ENCODE measurements at places on chromosomes 1 and 21.

- DNase-seq, result no peak
These were observed 64.9 kb upstream of the KRTAP19-8 start for GRCh38 chr21:31103163-31103562.

DNA sequence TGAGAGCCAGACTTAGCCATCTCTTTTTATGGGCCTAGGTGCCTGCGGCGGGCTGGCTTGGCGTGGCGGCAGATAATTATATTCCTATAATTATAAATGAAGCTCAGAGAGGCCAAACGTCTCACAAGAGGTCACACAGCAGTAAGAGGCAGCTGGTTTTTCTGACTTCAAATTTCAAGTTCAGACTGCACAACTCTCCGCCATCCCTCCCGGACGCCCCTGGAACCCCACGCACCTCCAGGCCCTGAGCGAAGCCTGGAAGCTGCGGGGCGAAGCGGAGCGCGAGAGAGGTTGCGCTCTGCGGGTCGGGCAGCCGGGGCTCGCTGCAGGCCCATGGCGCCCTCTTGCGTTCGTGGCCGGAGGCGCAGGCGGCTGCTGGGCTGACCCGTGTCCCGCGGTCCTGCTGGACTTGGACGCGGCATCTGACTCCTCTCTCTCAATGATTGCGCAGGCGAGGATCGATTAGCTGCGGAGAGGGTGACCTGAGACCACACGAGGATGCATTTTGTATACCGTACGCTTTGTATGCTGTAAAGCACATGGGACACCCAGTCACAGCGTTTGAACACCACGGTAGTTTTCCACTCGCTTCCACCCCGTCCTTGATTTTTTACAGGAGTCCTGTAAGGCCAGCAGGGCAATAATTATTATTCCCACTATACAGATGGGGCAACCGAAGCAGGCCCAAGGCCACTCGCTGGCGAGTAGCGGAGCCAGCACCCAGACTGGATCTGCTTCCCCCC, 272.7 kb downstream of the FOXD2 start:
- peak; percentile 52 for DNase-seq

GRCh38 chr21:45079351-45079750, 5.0 kb downstream of the ADARB1 start:
- DNase-seq, result no peak

- DNase-seq, result no peak
These were observed 79.3 kb upstream of the B3GALT2 start for GRCh38 chr1:193265716-193266115.

DNA sequence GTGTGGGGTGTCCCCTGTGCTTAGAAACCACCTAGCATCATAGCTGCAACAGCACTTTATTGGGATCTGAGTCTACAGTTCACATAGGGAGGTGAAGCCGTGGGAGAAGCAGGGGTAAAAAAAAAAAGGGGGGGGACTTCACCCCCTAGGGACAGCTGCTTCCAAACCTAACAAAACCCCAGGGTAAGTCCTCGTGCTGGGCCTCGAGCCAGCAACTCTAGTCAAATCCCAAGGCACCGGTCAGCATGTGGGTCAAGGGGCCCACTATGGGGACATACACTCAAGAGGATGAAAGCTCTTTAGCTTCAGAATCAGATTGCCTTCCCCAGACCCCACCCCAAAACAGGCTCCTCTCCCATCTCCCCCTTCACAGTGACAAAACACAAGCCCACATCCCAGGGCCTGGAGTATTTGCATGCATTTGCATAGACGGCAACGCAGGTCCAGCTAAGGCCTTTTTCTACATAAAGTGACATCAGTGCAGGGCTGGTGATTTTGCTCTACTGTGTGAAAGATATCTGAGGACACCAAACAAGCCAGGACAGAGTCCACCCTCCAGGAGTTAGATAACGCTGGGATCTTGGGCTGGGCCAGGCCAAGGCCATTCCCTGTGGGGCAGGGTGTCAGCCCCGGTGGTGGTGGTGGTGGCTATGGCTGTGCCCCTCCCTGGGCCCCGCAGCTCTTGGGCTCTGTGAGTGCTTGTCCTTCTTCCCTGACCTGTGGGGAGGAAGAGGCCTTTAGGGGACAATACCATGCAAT, 8.1 kb upstream of the PMVK start:
- no peak for DNase-seq

DNA sequence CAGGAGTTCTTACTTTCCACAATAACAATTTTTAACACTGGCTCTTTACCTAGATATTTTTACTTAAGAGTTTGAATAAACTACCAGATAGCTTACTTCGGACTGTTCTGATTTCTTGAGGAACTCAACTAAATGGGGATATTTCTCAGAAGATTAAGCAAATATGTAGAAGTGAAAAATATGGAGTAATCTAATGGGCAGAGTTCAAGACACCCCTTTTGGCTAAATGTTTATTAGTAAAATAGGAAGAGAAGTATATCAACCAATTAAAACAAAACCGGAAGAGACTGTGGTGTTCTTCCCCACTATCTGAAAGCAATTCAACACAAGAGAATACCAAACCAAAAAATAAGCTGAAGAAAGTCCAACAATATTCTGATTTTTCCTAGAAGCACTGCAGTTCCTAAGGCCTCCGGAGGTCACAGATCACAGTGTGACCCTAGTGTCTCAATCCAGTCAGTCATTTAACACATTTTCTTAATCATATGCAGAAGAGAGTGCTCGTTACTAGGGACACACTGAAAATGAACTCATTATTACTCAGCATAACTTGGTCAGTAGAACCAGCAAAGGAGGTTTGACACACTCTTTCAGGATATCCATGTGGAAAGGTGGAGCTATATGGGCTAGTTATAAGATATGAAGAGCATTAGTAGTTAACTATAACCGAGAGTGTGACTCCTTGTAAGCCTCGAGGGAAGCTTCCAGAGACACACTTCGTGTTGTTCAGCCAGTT, 5.2 kb downstream of the SIPA1L2 start:
- DNase-seq, result no peak

DNA sequence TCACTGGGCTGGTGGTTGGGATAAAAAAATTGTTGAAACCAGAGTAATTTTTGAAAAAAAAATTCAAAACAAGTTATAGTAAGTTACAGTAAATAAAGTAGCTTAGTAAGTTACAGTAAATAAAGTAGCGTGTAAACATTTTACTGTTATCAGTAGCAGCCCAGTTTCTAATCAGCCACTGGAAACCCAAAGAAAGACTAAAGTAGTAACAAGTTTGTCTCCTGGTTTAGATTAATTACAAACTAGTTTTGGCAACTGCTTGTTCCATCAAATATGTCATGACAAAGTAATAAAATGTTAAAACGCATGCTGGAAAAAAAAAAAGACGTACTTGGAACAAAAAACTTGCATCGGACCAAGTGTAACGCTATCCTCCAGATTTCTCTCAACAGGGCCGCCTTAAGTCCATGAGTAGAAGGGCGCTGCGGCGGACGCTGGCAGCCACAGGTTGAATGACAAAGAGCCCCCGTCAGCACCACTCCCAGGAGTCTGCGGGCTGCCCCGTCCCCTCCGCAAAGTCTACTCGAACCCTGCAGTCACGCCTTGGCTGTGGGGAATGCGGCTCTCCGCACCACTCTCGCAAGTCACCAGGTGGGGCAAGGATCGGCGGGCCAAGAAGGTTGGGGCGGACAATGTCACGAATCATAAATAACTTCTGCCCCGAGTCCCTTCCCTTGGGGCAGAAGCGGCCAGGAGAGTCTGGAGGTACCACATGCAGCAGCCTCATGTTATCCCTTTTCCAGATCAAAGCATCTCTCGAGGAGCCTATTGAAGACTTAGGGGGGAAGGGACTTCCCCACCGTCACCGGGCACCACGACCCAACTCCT, 837 bp downstream of the SLC16A1 start:
- peak; percentile 65 for DNase-seq

DNA sequence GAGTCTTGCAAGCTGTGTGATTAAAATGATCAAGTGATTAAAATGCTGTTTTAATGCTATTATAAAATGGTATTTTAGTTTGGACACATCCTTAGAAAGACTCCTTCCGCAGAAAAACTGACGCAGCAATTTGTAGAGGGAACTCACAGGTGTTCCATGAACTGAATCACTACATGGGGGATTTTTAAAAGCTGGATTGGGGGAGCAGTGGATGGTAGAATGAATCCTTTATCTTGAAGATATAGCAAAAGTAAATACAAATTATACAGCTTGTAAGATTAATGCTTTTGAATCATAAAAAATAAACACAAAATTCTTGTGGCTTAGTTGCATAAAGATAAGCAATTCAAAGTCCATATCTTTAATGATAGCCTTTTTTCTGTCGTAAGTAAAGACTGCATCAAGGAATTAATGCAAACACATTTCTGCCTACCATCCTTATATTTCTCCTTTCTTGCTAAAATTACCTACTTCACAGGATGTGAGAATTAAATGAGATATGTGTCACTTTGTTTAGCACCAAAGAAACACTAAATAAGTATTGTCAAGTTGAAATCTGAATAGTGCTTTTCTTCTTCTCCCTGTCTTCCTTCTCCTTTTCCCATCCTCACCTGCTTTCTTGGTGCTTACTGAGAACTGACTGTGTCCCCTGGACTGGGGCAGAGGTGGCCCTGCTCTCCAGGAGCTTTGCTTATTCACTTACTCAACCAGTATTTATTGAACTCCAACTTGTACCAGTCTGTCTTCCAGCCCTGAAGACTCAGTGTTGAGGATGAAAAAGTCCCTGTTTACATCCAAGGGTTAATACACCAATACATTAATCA, 61.5 kb upstream of the F3 start:
- no peak for DNase-seq

DNA sequence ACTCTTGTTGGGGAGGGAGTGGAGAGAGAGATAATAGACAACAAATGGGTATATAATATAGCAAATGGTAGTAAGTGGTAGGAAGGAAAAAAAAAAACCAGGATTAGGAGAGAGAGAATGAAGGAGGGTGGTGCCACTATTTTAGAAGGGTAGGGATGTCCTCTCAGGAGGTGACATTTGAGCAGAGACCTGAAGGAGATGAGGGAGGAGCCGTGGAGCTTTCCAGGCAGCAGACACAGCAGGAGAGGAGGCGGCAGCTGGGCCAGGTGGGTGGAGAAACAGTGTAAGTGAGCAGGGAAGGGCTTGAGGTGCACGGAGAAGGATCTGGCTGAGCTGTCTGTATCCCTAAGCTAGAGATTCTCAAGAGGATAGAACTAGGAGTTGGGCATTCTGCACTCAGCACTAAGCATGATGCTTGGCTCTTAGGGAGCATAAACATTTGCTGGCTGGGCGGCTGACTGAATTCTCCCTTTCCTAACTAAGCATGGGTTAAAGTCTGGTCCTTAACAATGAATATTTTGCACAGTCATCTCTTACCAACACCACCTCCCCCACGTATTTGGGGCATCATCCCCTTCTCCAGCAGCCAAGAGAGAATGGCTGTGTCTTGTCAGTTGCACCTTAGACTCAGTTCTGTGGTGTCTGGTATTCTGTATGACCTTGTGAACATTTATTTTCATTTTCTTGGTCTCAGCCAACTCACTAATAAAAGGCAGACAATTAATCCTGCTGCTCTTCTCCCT, 27.6 kb upstream of the SARS1 start:
- no peak for DNase-seq

DNA sequence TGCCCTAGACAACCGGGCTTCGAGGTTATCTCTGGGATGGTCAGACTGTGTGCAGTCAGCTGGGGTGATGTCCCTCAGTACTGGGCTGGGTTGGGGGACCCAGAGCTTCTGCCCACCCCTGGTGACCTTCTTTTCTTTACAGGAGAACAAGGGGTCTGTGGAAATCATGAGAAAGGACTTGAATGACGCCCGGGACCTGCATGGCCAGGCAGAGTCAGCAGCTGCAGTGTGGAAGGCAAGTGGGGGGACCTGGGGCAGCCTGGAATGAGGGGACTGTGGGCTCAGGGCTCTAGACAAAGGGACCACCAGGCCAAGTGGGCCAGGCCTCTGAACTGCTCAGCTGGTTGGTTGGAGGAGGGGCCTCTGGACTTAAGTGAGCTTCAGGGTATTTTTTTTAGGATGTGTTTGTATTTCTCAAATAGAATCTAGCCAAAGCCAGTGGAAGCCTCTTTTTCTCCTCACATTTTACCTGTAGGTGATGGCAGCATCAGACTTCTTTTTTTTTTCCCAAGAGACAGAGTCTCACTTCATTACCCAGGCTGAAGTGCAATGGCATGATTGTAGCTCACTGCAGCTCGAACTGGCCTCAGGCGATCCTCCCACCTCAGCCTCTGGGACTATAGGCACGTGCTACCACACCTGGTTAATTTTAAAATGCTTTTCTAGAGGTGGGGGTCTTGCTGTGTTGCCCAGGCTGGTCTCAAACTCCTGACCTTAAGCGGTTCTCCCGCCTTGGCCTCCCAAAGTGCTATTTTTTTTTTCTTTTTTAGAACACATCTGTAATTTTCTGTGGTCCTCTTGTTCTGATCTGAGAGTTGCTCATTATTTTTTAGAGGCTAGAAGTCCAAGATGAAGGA, 1.9 kb downstream of the RNF187 start:
- no peak for DNase-seq

DNA sequence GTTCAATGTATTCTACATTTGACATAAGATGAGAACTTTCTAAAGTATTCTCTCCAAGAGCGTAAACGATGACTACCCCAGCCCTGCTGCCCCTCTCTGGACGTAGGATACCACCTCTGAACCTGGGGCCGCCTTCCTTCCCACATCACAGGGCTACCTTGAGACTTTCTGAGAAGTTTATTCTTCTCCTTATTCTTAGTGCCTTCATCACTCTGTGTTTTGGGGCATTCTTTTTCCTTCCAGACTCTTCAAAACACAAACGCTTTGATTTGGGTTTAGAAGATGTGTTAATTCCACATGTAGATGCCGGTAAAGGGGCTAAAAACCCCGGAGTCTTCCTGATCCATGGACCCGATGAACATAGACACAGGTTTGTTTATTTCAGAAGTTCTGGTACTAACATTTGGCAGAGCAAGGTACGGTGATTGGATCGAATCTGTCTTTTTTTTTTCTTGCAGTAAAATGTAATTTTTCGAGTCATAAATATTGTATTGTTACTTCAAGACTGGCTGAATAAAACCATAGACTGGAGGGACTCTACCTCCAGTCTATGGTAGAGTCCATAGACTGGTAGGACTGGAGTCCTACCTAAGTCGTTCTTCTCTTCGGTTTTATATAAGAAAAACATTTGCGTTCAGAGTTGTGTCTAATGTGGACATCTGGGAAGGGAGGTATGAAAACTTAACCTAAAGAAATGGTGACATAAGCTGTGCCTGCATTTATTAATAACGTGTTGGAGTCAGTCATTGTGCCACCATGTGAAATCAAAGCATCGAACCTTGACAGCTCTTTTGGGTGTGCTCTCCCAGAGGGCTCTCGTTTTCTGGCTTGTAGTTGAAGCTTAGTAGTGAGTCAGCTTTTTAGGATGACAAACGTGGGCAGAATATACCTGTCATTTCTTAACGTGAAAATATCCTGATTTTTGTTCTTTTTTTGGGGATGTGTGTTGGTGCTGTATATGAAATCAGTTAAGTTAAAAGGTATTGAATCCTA, 1.2 kb downstream of the MAN1A2 start:
- peak; percentile 54 for DNase-seq

Measured in G401 (cell line).